ENCODE measurements at places on chromosomes 13 and 19.

GRCh38 chr13:112064222-112064621 lies 2.7 kb upstream of the SOX1 start:
- no peak overlapping the region for H3K4me3 ChIP-seq
- no peak for DNase-seq
- no peak overlapping the region for H3K27ac ChIP-seq

- H3K4me1 ChIP-seq, result peaks cover 48% of the 10 kb centered on the region
- no peak for DNase-seq
- H3K4me3 ChIP-seq, result no peak overlapping the region
Measured at GRCh38 chr19:35144600-35145436, 1.8 kb downstream of the FXYD7 start.

DNA sequence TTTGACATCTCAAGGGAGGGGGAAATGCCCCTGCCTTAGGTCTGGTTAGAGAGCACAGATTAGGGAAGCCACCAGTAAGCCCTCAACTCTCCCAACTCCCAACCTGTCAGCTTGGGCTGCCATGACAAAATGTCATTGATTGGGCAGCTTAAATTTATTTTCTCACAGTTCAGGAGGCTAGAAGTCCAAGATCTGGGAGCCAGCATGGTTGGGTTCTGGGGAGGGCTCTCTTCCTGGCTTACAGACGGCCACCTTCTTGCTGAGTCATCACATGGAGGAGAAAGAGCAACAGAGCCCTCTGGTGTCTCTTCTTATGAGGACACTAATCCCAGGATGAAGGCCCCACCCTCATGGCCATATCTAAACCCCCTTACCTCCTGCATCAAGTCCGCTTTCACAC lies 24.2 kb downstream of the C19orf12 start:
- H3K27ac ChIP-seq, result peak overlapping the region; percentile 29
- H3K36me3 ChIP-seq, result peaks cover 10% of the 10 kb centered on the region
- H3K4me1 ChIP-seq, result peaks cover 38% of the 10 kb centered on the region
- no peaks in the 10 kb centered on the region for H3K27me3 ChIP-seq

- peaks cover 32% of the 10 kb centered on the region for H3K4me1 ChIP-seq
- H3K27me3 ChIP-seq, result no peaks in the 10 kb centered on the region
- no peak for DNase-seq
- peaks cover 12% of the 10 kb centered on the region for H3K36me3 ChIP-seq
- no peak overlapping the region for H3K27ac ChIP-seq
- no peak overlapping the region for H3K4me3 ChIP-seq
Measured at GRCh38 chr19:51110666-51110971, 2.4 kb upstream of the CTU1 start.

- no peak overlapping the region for H3K27ac ChIP-seq
- no peaks in the 10 kb centered on the region for H3K27me3 ChIP-seq
- DNase-seq, result no peak
Measured at GRCh38 chr13:61029064-61029463, 386.6 kb downstream of the PCDH20 start.

- H3K4me3 ChIP-seq, result no peak overlapping the region
- H3K36me3 ChIP-seq, result no peaks in the 10 kb centered on the region
- no peak for DNase-seq
- H3K27me3 ChIP-seq, result peaks cover 36% of the 10 kb centered on the region
- no peak overlapping the region for H3K27ac ChIP-seq
- no peaks in the 10 kb centered on the region for H3K4me1 ChIP-seq
Measured at GRCh38 chr13:52067237-52067636, 42.7 kb downstream of the UTP14C start.

DNA sequence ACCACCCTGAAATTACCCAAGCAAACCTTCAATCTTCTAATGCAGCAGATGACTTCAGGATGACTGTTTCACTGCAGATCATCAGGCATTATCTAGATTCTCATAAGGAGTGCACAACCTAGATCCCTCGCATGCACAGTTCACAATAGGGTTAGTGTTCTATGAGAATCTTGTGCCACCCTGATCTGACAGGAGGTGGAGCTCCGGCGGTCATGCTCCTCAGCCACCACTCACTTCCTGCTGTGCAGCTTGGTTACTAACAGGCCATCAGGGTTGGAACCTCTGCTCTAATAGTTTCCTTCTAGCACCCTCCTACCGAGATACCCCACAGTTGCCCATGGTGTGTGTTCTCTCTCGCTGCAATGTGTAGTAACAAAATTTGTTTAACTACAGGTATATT lies 442.8 kb downstream of the FGF14 start:
- H3K27ac ChIP-seq, result no peak overlapping the region
- no peaks in the 10 kb centered on the region for H3K36me3 ChIP-seq
- H3K4me1 ChIP-seq, result no peaks in the 10 kb centered on the region
- no peak for DNase-seq
- H3K27me3 ChIP-seq, result no peaks in the 10 kb centered on the region

- peaks cover 1% of the 10 kb centered on the region for H3K36me3 ChIP-seq
- no peak overlapping the region for H3K27ac ChIP-seq
- H3K4me1 ChIP-seq, result peaks cover 24% of the 10 kb centered on the region
- no peak for DNase-seq
- H3K4me3 ChIP-seq, result no peak overlapping the region
Measured at GRCh38 chr19:45599286-45599685, 2.7 kb downstream of the GPR4 start.

DNA sequence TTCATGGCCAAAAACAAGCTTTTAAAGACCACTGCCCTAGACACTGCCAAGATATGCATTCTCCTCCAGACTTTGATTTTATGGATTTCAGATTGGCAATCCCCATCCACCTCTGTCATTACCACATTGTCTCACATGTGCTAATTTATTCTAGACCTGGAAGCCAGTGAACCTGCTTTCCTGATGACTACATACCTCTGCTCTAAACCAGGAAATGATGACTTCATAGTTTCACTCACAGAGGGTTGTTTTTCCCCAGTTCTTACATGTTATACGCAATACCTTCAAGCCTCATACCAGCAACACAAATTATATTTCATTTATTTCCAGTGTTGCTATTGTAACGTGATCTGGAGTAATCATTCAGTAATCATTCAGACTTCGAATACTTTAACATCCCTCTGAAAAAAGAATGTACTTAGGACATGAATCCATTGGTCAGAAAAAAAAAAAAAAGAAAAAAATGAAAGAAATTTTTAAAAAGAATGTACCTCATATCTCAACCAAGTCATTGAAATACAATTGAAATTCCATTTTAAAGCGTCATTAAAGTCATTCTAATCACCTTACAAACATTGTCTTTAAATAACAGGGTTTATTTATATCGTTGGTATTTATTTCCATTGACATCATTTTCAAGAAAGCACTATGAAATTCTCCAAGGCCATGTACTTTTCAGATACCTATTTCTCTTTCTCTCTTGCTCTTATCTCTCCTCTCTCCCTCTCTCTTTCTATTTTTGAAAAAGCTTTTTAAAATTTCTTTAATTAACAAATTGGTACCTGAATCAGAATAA lies 33.4 kb upstream of the KLF5 start:
- peak overlapping the region; percentile 65 for H3K27ac ChIP-seq
- no peak for DNase-seq
- no peaks in the 10 kb centered on the region for H3K4me1 ChIP-seq
- H3K36me3 ChIP-seq, result peaks cover 3% of the 10 kb centered on the region
- no peak overlapping the region for H3K4me3 ChIP-seq
- no peaks in the 10 kb centered on the region for H3K27me3 ChIP-seq

GRCh38 chr19:15769586-15769985 lies 17.9 kb upstream of the OR10H5 start:
- peaks cover 61% of the 10 kb centered on the region for H3K27me3 ChIP-seq
- no peak for DNase-seq
- H3K36me3 ChIP-seq, result peaks cover 2% of the 10 kb centered on the region
- H3K4me3 ChIP-seq, result no peak overlapping the region

DNA sequence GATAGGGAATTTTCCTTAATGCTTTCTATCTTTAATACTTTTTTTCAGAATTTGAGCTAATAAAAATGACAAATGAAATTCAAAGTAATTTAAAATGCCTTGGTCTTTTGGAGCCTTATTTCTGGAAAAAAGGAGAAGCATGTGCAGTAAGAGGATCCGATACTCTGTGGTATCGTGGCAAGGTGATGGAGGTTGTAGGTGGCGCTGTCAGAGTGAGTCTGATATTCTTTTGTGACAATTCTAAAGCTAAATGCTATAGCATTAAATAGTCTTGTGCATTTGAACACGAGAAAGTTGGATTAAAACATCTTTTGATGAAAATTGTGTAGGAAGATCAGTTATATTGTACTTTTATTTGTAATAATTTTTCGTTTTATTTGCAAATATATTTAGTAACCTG lies 95.0 kb downstream of the RNF17 start:
- H3K27ac ChIP-seq, result no peak overlapping the region
- peaks cover 28% of the 10 kb centered on the region for H3K27me3 ChIP-seq
- no peaks in the 10 kb centered on the region for H3K4me1 ChIP-seq

- peak overlapping the region; percentile 98 for H3K4me3 ChIP-seq
- H3K27me3 ChIP-seq, result no peaks in the 10 kb centered on the region
- peaks cover 14% of the 10 kb centered on the region for H3K36me3 ChIP-seq
- H3K4me1 ChIP-seq, result peaks cover 15% of the 10 kb centered on the region
Measured at GRCh38 chr19:14073261-14073924, 807 bp downstream of the MISP3 start.

GRCh38 chr19:43474986-43475705 lies 9.7 kb upstream of the LYPD3 start:
- peaks cover 7% of the 10 kb centered on the region for H3K36me3 ChIP-seq
- peak; percentile 92 for DNase-seq
- peaks cover 15% of the 10 kb centered on the region for H3K4me1 ChIP-seq
- H3K27me3 ChIP-seq, result no peaks in the 10 kb centered on the region

DNA sequence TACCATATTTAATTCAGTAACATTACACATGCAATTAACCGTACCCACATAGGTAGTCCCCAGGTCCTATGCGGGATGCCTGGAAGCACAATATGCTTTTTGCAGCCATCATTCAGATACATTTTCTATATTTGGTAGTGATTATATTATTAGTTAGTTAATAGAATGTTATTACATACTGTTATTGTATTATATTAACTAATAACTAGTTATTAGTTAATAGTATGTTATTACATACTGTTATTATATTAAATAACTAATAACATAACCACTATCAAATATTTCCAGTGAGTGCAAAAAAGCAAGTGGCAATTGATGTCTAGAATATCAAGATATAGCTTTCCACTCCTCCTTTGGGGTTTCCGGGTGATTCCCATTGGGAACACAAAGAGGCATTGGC lies 45.5 kb upstream of the CYP2A7 start:
- H3K36me3 ChIP-seq, result no peaks in the 10 kb centered on the region
- DNase-seq, result no peak
- no peak overlapping the region for H3K4me3 ChIP-seq
- H3K27me3 ChIP-seq, result peaks cover 77% of the 10 kb centered on the region
- no peak overlapping the region for H3K27ac ChIP-seq
- H3K4me1 ChIP-seq, result no peaks in the 10 kb centered on the region

DNA sequence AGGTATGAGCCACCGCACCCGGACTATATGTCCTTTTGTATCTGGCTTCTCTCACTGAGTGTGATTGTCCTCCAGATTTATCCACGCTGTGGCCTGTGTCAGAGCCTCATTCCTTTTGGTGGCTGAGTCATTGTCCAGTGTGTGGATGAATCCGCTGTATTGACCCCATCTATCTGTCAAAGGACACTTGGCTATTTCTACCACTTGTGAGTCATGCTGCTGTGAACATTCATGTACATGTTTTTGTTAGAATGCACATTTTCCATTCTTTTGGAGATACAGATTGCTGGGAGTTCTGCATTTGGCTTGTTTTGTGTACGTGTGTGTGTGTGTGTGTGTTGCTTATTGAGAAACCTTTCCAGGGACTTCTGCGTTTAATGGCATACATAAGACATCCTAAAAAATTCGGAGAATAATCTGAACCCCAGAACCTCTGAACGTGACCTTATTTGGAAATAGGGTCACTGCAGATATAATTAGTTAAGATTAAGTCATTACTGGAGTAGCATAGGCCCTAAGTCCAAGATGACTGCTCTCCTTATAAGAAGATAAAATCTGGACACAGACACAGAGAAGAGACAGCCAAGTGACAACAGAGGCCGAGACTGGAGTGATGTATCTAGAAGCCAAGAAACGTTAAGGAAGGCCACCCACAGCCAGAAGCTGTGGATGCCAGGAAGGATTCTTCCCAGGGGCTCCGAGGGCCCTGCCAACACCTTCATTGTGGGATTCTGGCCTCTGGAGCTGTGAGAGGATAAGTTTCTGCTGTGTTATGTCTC lies 4.9 kb upstream of the GIPC3 start:
- H3K4me1 ChIP-seq, result no peaks in the 10 kb centered on the region
- no peak overlapping the region for H3K4me3 ChIP-seq
- H3K27ac ChIP-seq, result no peak overlapping the region
- H3K36me3 ChIP-seq, result peaks cover 3% of the 10 kb centered on the region
- H3K27me3 ChIP-seq, result no peaks in the 10 kb centered on the region

GRCh38 chr19:11984986-11985385 lies 20.1 kb downstream of the ZNF763 start:
- no peak for DNase-seq
- peaks cover 12% of the 10 kb centered on the region for H3K36me3 ChIP-seq
- no peaks in the 10 kb centered on the region for H3K27me3 ChIP-seq
- H3K4me3 ChIP-seq, result no peak overlapping the region
- peaks cover 18% of the 10 kb centered on the region for H3K4me1 ChIP-seq

GRCh38 chr13:92941167-92941566 lies 285.4 kb upstream of the GPC6 start:
- H3K36me3 ChIP-seq, result no peaks in the 10 kb centered on the region
- H3K4me3 ChIP-seq, result no peak overlapping the region
- H3K4me1 ChIP-seq, result no peaks in the 10 kb centered on the region
- H3K27me3 ChIP-seq, result no peaks in the 10 kb centered on the region

- no peak overlapping the region for H3K4me3 ChIP-seq
- no peak overlapping the region for H3K27ac ChIP-seq
- H3K36me3 ChIP-seq, result no peaks in the 10 kb centered on the region
- H3K4me1 ChIP-seq, result no peaks in the 10 kb centered on the region
- DNase-seq, result no peak
Measured at GRCh38 chr13:34419025-34419424, 523.0 kb upstream of the NBEA start.

DNA sequence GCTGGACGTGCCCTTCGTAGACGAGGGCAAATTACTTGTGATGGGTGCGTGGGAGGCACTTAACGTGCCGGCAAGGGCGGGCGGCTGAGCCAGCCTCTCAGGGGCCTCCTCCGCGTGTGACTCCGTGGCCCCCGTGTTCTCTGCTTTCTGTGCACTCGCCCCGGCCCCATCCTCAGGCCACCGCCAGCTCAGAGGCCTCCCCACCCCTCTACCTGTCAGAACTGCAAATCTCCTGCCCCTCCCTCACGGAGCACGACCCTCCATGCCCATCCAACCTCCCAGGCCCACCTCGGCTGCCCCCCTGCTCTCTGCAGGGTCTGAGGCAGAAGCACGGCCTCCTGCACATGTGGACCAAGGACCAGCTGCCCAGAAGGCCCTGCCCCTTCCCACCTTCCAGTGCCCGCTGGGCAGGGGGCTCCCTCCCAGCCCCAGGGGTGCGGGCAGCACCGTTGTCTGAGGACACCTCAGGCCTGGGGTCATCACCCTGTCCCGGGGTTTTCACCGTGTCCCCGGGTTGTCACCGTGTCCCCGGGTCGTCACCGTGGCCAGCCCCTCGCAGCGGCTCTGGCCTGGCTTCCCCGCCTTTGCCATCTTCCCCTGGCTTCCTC lies 44.5 kb downstream of the TMEM255B start:
- H3K27ac ChIP-seq, result no peak overlapping the region
- peaks cover 8% of the 10 kb centered on the region for H3K4me1 ChIP-seq
- H3K27me3 ChIP-seq, result no peaks in the 10 kb centered on the region
- DNase-seq, result no peak
- H3K4me3 ChIP-seq, result no peak overlapping the region
